Activated CD4-positive, CD25-positive, alpha-beta regulatory T cell treated with anti-CD3 and anti-CD28 coated beads, Interleukin-2, amount 50 U/mL, for 16 hours (primary cell): ENCODE measurements at places on chromosomes 2 and 18.

DNA sequence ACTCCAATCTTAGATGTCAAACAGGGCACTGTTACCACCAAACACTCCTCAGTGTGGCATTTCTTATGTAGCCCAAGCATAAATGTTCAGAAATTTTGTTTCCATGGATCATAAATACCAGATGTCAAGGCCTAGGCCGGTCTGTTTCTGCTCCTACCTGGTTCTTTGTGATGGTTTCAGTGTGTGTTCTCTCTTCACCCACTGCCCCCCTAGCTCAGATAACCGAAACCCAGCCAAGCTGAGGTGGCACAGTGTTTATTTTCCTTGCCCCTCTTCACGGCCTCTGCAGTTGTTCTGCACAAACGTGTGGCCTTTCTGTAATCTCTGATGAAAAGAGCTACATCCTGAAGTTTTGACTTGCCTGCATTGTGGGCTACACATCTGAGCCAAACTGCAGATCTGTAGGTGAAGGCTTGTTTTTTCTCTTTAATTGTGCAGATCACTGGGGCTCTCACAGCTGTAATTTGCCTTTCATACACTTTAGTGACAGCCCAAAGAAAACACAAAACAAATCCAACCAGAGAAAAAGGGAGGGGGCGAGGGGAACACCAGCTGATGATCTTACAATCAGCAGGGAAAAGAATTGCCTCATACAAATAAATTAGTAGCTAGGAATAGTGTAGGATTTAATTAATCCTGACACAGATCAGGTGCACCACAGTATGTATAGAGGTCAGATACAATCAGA is 99.1 kb downstream of the NRP2 start:
- no peak for DNase-seq

DNA sequence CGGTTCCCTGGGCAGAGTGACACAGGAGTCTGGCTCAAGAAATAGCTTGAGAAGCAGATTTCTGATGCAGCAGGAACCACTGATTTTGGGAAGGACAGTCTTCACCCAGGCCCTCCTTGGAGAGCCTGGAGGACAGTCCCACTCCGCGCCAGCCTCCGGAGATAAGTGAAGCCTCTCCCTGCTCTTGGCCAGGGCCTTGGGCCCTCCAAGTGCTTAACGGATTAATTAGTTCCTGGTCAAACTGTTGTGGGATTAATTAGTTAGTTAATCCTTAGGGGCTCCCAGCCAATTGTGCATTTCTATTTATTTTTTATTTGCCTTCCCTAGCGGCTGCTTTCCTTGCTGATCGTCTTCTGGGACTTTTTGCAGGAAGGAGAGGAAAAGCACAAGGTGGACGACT is 19.6 kb downstream of the CPLX4 start:
- DNase-seq, result no peak

DNA sequence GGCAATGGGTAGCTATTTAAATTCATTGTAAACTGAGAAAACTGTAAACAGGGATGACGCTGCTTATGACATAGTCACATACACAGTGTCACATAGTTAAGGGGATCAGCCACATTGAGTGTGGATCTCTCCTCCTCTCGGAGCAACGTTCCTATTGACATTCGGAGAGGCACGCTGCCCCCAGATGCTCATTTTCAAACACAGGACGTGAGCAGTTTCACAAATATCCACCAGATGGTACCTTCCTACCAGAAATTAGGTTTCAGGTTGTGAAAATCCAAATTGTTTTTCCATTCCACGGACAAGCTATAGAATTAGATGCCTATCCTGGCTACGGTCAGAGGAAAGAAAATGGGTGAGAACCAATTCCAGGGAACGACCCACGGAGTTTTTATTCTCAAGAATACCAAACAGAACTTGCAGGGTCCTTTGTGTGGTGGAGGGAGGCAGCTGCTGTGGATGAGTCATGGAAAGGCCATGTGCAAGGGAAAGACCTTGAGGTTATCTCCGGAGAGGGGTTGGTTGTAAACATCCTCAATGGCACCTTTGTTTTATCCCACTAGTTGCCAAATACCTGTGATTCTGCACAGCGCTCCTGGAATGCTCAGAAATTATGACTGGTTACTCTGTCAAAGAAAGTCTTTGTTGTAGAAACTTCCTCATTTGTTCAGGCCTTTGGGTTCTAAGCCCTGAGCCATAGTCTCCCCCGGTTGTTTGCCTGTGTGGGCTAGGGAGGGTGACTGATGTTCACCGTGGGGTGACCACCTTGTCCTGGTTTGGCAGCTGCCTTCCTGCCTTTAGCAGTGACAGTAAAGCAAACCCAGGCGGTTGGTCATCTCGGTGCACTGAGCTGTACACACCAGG is 88.0 kb downstream of the ACTR3 start:
- no peak for DNase-seq

GRCh38 chr2:231926180-231926741 is at the start of gene NPPC:
NPPC (minus strand) TSS chr2:231926396; CDS start chr2:231926249, 147 bp downstream.
- DNase-seq, result peak; percentile 12

DNA sequence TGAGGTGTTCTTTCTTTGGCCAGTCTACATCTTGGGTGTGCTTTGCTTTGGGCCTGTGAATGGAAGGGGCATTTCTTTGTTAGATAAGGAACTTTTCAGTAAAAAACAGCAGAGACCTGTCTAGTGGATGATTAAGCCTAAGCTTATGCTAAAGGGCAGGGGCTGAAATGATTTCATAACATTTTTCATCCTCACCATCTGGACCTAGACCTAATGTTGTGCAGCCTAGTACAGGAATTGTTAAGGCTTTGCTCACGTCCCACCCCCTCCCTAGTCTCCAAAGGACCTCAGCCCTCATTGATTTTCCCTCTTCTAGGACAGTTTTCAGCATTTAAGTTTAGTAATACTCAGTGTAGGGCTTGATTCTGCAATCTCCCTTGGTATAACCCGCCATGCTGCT is 111.8 kb downstream of the PRKCE start:
- DNase-seq, result no peak

- no peak for DNase-seq
Measured at GRCh38 chr2:48912110-48912509, 156.6 kb upstream of the LHCGR start.

DNA sequence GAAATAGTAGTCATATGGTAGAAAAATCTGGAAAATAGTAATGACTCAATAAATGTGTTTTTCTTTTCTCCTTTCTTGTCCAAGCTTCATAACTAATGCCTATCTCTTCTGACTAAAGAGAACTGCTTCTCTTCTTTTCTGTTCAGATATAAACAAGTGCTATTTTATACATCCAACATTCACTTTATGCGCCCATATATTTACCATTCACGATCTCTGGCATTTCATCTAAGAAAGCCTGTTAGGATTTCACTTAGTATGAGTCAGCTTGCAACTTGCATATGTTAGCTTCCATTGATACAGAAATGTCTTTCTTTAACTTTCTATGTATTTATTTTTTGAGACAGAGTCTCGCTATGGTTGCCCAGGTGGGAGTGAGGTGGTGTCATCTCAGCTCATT is 224.9 kb downstream of the VAPA start:
- DNase-seq, result no peak
